ENCODE measurements at places on chromosomes 13 and 19.

DNA sequence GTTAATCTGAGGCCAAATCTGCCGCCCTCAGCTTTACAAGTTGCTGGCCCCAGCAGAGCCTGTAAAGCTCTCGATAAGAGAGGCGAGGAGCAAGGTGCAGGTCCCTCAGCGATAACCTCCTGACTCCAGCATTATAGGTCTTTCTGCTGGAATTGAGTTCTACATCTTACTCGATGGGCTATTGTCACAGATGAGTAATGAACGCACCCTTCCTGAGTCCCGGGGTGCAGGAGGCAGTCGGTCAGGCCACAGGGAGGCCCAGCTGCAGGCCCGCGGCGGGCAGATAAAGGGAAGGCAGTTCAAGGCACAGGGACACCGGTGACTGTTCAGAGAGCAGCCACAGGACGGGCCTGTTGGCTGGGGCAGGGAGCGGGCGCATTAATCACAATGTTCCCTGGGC is 157.6 kb upstream of the OBI1 start:
- DNase-seq: no peak

DNA sequence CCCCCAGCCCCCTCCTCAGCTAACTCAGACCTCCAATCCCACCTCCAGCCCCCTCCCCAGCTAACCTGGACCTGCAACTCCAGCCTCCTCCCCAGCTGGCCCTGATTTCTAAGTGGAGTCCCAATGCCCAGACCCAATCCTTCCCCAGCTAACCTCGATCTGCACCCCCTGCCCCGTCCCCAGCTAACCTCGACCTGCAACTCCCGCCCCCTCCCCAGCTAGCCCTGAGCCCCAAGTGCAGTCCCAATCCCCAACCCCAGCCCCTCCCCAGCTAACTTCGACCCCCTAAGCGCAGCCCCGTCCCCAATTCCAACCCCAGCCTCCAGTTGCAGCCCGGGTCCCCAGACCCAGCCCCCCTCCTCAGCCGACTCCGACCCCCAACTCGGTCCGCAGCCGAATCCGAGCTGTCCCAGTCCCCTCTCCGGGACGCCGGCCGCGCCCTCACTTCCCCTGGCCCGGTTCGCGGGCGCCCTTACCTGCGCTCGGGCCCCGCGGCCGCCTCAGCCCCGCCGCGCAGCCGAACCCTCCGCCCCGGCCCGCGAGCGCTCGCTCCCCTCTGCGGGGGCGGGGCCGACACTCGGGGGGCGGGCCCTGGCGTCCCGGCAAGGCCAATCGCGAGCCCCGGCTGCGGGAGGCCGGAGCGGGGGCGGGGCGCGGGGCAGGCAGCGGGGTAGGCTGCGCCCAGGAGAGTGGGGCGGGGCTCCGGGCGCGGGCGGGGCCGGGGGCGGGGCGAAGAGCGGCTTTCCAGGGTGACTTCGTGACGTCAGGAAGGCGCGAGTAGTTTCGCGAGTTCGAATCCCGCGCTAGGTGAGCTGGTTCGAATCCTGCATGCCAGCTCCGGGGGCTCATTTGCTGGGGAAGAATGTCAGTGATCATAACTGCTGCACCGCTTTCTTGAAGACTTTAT is at the start of gene GNG7:
TSS of gene GNG7 (minus strand) at position 525 of the 907 bp plus-strand sequence. CDS start 182,006 bp downstream, outside the sequence.
- DNase-seq: peak; percentile 29

DNA sequence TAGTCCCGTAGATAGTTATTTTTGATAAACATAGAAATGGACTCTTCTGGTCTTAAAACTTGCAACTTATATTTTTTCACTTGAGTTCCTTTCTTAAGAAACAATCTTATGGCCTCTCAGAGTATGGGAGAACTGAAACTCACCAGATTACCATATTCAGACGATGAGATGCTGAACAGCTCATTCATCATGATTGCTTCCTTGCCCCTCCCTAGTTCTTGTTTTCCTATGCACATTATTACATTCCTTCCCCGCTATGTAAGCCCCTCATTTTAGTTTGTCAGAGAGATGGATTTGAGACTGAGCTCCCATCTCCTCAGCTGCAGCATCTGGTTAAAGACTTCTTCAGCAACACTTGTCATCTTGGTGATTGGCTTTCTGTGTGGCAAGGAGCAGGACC is 158.5 kb downstream of the SLITRK6 start:
- no peak for DNase-seq

DNA sequence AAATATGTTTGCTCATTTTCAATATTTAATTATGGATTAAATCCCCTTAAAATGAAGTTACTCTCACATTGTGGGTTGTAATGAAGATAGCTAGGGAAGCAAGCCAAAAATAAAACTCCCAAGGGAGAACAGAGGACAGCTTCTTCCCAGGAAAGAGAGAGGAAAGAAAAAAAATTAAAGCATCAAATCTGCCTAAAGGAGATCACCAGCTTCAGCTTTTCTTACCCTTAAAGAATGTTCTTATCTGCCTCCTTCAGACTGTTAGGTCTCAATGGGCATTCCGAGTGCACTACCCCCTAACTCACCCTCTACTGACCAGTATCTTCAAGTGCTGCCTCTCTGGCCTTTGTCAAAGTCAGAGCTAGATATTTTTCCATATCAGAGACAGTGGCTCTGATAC is 55.2 kb downstream of the XPO4 start:
- no peak for DNase-seq

DNA sequence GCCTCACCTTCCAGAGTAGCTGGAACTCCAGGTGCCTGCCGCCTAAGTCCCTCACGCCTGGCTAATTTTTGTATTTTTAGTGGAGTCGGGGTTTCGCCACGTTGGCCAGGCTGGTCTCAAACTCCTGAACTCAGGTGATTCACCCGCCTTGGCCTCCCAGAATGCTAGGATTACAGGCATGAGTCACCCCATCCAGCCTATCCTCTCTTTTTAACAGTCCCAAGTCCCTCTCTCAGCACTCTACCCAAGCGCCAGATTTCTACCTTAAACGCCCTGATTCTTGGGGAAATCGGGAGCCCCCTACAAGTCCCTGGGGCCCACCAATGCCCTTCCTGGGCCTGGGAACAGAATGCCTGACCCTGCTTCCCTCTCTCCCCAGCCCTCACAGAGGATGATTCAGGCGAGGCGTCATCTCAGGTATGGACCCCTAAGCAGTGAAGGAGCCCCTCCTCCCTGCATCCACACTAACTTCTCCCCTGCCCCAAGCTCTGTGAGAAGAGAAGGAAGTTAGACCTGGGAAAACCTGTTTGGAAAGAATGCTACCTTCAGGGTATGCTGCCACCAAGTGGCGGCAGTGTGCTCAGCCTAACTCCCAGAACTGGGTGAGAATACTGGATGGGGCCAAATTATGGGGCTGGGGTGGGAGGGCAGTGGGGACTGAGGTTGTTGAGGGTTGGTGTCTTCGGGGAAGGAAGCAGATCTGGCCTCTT is 20.8 kb upstream of the EBI3 start:
- no peak for DNase-seq

- no peak for DNase-seq
These were observed 420.5 kb upstream of the KLF12 start for GRCh38 chr13:74554569-74555275.

DNA sequence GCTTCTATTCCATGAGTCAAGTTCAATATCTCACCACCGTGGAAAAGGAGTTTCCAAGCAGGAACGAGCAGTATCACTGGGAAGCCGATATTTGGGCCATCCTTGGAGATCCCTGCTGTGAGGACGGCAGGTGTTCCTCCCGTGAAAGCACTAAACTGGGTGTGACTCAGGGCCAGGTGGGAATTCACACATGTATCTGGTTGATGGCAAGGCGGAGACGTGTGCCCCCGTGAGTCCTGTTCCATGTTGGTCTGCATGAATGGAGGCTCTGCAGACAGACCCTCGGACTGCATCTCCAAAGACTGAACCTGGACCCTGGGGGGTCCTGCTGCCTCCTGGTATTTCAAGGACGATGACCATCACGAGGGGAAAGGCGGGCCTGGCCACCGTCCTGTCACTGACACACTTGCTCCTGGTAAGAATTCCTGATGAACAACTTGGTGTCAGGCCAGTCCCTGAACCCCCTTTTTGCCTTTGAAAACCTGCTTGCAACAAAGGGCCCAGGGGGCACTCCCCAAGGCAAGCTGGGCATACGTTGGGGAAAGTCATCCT is 22.8 kb upstream of the GAS6 start:
- no peak for DNase-seq

DNA sequence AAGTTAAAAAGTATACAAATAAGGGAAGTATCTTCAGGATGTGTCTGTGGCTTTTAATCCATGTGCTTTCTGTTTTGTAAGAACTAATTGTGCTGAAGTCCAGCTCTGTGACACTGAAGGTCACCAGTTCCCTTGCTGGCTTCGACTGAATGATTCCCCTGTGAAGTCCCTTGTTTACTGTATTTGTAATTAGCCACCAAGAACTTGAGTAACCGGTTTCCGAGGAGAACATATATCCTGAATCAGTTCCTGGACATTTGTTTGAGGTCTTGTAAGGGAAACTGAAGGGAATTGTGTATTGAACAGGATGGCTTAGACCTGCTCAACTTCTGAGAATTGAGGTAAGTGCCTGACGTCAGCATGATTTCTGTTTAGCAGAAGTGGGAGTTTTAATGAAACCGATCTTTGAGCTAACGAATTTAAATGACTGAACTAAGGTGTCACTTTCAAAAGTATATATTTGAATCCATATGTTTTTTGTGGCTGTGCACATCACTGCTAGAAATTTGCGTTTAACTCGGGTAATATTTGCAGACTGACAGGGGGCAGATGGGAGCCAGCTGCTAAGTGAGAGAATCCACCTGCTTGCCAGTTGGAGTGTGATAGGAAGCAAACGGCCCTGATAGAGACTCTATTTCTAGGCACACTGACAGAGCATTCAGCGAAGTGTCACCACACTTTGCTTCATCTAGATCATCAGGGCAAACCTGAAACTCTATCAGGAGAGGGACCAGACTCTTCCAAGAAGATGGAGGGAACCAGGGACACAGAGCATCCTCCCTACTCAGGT is 530.0 kb downstream of the RFC3 start:
- DNase-seq: no peak

DNA sequence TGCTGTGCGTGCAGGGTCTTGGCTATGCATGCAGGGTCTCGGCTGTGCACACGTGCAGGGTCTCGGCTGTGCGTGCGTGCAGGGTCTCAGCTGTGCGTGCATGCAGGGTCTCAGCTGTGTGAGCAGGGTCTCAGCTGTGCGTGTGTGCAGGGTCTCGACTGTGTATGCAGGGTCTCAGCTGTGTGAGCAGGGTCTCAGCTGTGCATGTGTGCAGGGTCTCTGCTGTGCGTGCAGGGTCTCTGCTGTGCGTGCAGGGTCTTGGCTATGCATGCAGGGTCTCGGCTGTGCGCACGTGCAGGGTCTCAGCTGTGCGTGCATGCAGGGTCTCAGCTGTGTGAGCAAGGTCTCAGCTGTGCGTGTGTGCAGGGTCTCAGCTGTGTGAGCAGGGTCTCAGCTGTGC is 42.5 kb downstream of the RAB20 start:
- no peak for DNase-seq

DNA sequence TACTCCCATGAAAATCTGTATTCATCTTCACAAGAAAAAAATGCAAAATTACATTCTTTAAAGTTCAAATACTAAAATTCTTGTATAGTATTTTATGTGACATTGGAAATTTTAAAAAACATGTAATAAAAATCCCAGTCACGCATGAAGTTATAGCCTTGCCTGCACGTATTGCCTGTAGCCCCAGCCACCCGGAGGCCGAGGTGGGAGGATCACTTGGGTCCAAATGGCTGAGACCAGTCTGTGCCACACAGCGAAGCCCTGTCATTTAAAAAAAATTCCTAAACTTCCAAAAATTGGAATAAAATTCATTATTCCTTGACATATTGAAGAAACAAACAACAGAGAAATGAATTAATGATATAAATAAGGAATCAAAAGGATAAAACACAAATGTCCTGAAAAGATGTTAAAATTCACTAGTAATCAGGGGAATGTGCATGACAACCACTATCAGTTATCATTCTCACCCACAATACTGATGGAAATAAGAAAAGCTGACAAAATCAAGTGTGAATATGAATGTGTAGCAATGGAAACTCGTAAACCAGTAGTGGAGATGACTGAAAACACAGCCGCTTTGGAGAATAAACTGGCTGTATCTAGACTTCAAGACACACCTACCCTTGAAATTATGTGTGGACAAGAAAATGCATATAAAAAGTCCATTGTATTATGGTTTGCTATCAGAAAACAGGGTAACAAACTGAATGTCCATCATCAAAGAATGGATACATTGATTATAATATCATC is 7.5 kb downstream of the CARD8 start:
- DNase-seq: no peak

DNA sequence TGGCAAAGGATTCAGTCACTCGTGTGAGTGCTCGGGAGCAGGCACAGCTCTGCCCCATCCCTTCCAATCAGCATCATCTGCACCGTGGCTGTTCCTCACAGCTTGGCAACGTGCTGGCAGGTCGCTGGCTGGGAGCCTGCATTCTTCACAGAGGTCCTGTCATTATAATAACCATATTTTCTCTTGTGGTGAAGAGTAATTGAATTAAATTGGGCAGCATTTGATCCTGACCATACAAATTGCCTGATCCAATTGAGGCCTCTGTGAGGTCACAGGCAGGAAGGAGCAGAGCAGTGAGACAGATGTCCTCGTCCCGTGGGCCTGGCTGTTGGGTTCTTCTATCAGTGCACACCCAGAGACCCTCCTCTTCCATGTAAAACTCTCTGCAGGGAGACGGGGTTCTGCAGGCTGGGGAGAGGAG is 407.8 kb downstream of the COG6 start:
- no peak for DNase-seq

DNA sequence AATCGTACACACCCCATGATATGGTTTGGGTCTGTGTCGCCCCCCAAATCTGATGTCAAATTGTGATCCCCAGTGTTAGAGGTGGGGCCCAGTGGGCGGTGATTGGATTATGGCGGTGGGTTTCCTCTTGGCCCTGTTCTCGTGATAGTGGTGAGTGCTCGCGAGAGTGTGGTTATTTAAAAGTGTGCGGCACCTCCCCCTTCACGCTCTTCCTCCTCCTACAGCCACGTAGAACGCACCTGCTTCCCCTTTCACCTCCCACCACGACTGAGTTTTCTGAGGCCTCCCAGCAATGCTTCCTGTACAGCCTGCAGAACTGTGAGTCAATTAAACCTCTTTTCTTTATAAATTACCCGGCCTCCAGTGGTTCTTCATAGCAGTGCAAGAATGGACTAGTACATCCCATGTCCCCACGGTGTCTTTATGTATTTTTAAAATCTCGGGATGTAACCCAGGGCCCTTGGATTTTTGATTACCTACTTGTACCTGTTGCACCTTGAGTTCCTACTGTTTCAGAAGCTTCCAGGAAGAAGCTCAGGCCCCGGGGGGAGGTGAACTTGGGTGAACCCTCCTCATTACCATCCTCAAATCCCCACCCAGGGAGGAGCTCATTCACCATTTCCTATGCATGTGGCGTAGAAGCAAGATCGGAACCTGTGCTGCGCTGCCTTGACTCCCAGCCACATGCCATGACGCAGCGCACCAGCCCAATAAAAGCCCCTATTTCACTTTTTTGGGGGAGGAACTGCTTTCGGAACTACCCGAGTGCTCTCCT is 52.4 kb downstream of the TEX29 start:
- DNase-seq: no peak

Data from amniotic stem cell (primary cell).